ENCODE measurements at places on chromosomes 11 and 22.

- no peak for DNase-seq
These were observed 103.6 kb downstream of the MTNR1B start for GRCh38 chr11:93073026-93073425.

GRCh38 chr22:48031589-48031988, 1269.1 kb downstream of the TBC1D22A start:
- DNase-seq: no peak

GRCh38 chr11:132050577-132051165, 680.3 kb downstream of the NTM start:
- no peak for DNase-seq

- DNase-seq: no peak
These were observed 60.7 kb downstream of the CDKN1C start for GRCh38 chr11:2824851-2825250.

DNA sequence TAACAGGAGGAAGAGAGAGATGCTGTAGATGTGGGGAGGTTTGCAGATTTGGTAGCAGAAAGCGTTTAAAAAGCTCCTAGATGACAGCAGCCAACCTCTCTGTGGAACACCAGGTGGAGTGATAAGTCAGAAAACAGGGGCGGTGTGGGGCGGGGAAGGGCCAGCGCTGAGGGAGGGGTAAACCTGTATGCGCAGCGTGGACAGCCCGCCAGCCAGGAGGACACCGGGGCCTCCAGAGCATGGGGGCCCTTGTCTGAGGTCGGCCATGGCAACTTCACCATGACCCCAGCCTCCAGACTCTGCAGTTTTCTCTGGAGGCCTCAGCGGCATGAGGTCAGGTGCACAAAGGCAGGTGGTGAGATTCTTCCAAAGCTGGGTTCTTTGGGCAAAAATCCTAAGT, 423.7 kb downstream of the BRD1 start:
- DNase-seq: no peak

DNA sequence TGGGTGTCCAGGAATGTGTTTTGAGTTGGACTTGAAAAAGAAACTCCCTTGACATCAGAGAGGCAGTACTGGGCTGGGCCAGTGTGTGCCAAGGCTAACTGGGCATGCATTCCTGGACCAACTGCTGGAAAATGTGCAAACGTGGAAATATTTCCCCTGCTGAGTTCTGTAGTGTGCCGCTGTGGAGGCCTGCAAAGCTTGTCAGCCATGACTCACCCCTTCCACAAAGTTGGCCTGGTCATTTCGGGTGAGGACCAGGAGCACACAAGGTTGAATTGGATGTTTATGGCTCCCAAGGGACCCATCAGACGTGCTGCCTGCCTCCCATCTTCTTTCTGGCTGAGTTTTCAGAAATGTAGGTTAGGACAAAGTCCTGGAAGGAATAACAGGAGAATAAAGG, 513.1 kb downstream of the MIAT start:
- DNase-seq: no peak

DNA sequence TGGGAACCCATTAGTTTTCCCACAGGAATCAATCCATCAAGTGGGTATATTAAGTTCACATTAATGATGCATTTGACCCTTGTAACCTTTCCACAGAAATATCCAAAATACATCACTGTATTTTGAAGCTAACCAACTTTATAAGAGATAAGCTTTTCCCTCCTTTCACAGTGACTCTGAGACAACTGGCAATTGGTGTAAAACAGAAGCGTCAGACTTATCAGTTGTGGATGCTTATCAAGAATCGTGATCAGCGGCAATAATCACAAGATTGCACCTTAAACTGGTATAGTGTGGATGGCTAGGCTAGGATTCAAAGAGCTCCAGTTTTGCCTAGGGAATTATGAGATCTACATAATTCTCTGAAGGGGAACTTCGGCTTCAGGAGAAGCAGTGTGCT, 73.1 kb downstream of the USP35 start:
- DNase-seq: no peak

- no peak for DNase-seq
These were observed 29.0 kb upstream of the KCNQ1OT1 start for GRCh38 chr11:2728663-2729332.

GRCh38 chr11:9535189-9535781, 38.2 kb upstream of the WEE1 start:
- peak; percentile 43 for DNase-seq

DNA sequence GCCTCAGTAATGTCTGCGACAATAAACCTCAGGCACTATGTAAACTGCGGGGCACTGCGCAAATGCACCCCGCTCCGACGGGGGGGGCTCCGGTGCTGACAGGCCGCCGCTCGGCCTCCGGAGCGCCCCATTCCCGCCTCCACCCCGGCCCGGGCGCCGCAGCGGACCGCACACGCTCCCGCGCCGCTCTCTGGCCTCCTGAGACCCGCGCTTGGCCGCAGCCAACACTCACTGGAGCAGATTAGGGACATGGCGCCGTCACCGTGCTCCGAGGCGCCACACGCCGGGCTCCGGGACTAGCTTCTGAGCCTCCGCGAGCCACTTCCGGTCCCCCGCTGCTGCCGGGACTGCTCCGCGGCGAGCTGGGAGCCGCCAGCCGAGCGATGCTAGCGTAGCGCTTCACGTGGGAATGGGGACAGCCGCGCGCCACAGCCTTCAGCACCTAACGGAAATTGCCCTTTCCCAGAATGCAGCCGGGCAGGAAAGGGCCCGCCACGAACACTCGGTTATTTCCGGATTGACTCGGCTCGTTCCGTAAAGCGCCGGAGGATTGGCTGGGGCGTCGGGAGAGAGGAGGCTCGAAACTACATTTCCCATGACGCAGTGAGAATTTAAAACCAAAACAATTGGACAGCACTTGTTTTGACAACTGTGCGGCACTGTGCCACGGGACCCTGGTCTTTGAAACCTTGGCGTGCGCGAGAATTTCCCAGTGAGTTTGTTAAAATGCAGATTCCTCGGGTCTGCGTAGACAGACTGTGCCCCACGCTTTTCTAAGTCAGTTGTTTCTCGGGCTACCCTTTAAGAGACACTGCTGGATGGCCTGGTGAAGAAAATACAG, at the start of gene PRPF19:
Gene PRPF19 (minus strand): TSS at position 454 of the 841 bp plus-strand sequence. CDS start 203 bp downstream, at position 251.
- peak; percentile 94 for DNase-seq

- DNase-seq: no peak
These were observed 127.9 kb upstream of the SYT13 start for GRCh38 chr11:45414088-45414487.

- DNase-seq: no peak
These were observed 82.5 kb upstream of the DDI1 start for GRCh38 chr11:103953797-103954486.

DNA sequence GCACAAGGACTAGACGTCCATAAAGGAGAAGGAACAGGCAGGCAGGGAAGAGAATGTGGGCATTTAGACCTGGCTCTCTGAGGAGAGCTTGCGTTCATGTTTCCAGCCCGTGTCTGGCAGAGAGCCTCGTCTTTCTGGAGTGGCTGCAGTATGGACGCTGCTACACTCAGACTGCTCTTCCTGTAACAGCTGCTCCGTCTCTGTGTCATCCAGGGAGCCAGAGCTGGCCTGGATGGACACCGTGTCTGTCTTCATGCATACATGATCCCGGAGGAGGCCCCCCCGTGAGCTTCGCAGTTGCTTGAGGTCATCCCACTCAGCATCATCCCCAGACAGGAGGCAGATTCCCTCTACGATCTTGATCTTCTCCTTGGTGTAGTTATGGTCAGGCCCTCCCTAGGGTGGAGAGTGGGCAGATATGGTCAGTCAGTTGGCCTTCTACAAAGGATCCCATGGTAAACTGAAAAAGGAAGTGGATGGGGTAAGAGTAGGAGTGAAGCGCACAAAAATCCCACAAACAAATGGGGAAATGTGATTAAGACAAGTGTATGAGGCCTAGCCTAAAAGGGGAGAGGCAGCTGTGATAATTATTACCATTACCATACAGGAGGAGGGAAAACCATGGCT, 13.0 kb upstream of the CKAP5 start:
- no peak for DNase-seq

DNA sequence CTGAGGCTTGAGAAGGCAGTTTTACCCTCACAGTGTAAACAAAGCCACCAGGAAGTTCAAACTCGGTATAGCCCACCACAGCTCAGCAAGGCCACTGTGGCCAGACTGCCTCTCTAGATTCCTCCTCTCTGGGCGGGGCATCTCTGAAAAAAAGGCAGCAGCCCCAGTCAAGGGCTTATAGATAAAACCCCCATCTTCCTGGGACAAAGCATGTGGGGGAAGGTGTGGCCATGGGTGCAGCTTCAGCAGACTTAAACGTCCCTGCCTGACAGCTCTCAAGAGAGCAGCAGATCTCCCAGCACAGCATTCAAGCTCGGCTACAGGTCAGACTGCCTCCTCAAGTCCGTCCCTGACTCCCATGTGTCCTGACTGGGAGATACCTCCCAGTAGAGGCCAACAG, 69.7 kb downstream of the TTC28 start:
- DNase-seq: no peak

- DNase-seq: no peak
These were observed 39.2 kb upstream of the DMC1 start for GRCh38 chr22:38608992-38609750.

DNA sequence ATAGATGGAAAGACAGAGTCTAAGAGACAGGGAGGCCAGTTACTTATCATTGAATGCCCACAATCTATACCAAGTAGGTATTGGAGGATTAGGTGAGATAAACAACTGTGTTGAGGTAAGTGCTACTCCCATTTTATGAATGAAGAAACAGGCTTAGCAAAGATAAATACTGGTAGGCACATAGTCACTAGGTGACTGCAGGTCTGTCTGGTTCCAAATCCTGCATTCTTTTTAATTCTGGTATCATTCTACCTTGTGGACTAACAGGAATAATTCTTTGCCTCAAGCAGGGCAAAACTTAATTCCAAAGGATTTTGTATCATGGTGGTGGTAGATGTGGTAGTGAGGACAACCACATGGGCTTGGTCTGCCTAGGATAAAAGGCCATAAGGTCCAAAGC, 28.4 kb downstream of the RNF169 start:
- no peak for DNase-seq

DNA sequence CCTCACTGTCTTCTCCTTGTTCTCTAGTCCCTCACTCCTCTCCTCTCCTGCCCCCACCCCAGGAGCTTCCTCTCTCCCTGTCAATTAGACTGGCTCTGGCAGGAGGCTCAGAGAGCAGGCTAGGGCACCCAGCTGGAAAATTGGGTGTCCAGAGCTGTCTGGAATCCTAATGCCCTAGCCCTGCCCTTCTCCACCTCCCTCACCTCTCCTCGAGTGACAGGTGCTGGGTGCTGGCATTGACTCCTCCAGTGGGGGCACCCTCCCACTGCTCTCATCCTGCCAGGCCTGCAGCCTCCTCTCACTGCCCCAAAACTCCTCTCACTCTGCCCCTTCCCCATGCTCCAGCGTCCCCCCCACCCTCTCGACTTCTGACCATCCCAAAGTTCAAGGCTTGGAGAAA, 68.9 kb downstream of the CYTH4 start:
- no peak for DNase-seq

- no peak for DNase-seq
These were observed 7.4 kb downstream of the ETS1 start for GRCh38 chr11:128579798-128580504.

GRCh38 chr11:121437018-121437685, 15.0 kb upstream of the SORL1 start:
- no peak for DNase-seq

- DNase-seq: no peak
These were observed 12.5 kb downstream of the MYBPC3 start for GRCh38 chr11:47340010-47340409.

- no peak for DNase-seq
These were observed 8.9 kb upstream of the ETS1 start for GRCh38 chr11:128596250-128596649.

DNA sequence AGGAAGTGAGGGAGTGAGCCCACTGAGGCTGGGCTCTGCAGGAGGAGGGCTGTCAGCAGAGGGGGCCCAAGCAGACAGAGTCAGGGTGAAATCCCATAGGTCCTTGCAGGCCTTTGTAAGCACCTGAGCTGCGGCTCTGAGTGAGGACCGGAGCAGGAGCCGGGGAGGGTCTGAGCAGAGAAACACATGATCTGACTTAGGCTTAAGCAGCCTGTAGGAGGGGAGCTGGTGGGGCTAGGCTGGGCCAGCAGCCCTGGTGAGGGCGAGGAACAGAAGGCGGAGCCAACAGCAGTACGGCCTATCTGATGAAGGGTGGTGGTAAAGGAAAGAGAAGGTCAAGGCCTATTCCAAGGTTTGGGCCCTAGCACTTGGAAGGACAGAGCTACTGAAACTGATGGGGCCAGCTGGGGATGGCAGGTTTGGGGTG, 26.9 kb upstream of the CBX7 start:
- no peak for DNase-seq

DNA sequence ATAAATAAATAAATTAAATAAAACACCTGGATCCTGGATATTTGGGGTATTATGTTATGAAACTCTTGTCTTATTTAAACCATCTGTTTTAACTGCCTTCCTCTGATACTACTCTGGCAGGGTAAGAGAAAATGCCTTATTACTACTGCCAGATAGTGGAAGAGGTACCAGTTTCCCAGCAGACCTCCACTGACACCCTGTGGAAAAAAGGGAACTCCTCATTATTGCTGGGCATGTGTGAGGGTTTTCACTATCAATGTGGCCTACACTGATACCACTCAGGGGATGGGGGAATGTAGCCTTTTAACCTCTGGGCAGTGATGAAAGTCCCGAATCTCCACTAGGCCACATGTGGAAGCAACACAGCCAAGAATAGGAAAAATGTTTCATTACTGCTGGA, 121.0 kb downstream of the LUZP2 start:
- DNase-seq: no peak

GRCh38 chr11:811446-812245, 1.9 kb downstream of the RPLP2 start:
- no peak for DNase-seq

DNA sequence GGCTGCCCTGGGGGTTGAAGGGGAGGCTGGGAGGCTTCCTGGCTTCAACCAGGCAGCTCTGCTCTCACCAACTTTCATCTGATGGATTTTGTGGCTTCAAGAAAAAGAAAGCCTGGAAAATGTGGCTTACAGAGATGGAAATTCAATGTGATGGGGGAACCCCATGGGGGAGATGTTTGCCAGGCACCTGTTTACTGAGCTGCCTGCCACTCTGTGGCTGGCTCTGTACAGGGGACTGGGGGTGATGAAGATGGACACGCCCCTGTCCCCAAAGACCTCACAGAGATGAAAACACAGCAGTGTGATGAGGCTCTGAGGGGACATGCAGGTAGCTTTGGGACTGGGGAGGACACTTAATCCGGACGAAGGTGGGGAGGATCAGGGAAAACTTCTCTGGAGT, 10.1 kb downstream of the TMEM258 start:
- no peak for DNase-seq

Measured in stimulated activated CD8-positive, alpha-beta memory T cell treated with anti-CD3 and anti-CD28 coated beads, Interleukin-7, amount 100 ng/mL, for 48 hours (primary cell).